ENCODE measurements at places on chromosomes 2 and 18. TPM values are rescaled to one million over a fixed set of nuclear protein-coding genes. Genes with fewer than 3 reads are reported as not detected.

DNA sequence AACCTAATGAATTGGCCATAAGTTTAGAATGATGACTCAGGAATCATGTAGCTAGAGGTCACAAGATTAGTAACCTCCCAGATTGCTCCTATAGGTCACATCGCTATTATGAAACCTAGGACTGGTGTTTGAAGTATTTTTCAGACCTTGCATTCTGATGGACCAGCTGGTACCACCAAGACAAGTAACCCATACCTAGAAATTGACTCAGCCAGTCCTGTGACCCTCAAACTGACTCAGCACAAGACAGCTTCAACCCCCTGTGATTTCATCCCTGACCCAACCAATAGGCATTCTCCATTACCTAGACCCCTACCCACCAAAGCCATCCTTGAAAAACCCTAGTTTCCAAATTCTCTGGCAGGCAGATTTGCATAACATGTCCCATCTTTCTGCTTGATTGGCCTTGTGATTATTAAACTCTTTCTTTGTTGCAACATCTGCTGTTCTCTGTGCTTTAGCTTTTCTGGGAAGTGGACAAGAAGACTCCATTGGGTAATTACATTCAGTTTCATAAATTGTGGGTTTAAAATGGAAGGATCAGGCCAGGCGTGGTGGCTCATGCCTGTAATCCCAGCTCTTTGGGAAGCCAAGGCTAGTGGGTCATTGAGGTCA, 254.9 kb downstream of the IRS1 start:
- no peak overlapping the region for H3K4me3 ChIP-seq
- H3K27me3 ChIP-seq, result no peaks in the 10 kb centered on the region
- no peaks in the 10 kb centered on the region for H3K4me1 ChIP-seq
- no peak for DNase-seq

- H3K36me3 ChIP-seq, result no peaks in the 10 kb centered on the region
- H3K27ac ChIP-seq, result no peak overlapping the region
- no peak overlapping the region for H3K4me3 ChIP-seq
- no peak for DNase-seq
- H3K27me3 ChIP-seq, result no peaks in the 10 kb centered on the region
- no peaks in the 10 kb centered on the region for H3K4me1 ChIP-seq
Observed at GRCh38 chr2:157233506-157233905, 24.0 kb upstream of the GALNT5 start.

DNA sequence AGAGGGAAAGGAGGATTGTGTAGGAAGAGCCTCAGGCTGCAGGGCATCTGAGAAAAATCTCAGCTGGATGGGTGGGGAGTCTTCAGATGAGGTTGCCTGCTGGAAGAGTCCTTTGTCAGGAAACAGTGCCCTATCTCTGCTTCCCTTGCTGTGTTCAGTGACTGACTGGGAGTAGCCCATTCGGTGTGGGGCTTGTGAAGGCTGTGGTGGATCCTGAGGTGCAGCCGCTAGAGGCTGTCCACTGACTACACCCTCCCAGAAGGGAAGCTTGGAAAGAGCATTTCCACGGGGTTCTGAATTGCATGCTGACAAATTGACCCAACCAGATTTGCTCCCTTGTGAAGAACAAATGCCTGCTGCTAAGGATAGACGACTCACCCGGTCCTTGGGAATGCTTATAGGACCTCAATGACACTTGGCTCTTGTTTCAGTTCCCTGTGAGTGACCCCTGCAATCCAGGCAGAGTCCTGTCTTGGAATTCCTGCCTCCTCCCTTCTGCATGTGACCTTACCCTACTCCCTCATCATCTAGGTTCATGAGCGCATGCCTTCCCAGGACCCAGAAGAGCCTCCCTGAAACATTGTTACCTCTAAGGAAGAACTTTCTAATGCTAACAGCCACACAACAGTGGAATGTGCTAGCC, 109.7 kb upstream of the FAM136A start:
- H3K27ac ChIP-seq, result no peak overlapping the region
- DNase-seq, result no peak
- no peaks in the 10 kb centered on the region for H3K4me1 ChIP-seq
- no peaks in the 10 kb centered on the region for H3K36me3 ChIP-seq
- H3K27me3 ChIP-seq, result no peaks in the 10 kb centered on the region

GRCh38 chr18:36017232-36017631, 44.8 kb downstream of the RMP24 start:
- H3K27ac ChIP-seq, result no peak overlapping the region
- no peaks in the 10 kb centered on the region for H3K27me3 ChIP-seq
- H3K36me3 ChIP-seq, result no peaks in the 10 kb centered on the region

- no peaks in the 10 kb centered on the region for H3K36me3 ChIP-seq
- peaks cover 18% of the 10 kb centered on the region for H3K4me1 ChIP-seq
- no peak overlapping the region for H3K4me3 ChIP-seq
- no peak overlapping the region for H3K27ac ChIP-seq
- no peaks in the 10 kb centered on the region for H3K27me3 ChIP-seq
Observed at GRCh38 chr2:40480073-40480472, 28.2 kb upstream of the SLC8A1 start.

Gene LYPD6B
- not detected for total RNA-seq

- no peaks in the 10 kb centered on the region for H3K27me3 ChIP-seq
- H3K4me3 ChIP-seq, result no peak overlapping the region
- DNase-seq, result no peak
- no peaks in the 10 kb centered on the region for H3K4me1 ChIP-seq
Observed at GRCh38 chr2:230564805-230565779, 147.6 kb upstream of the CAB39 start.

GRCh38 chr2:136051725-136052048, 66.3 kb upstream of the DARS1 start:
- H3K27ac ChIP-seq, result no peak overlapping the region
- DNase-seq, result no peak
- no peaks in the 10 kb centered on the region for H3K4me1 ChIP-seq
- no peak overlapping the region for H3K4me3 ChIP-seq
- H3K27me3 ChIP-seq, result no peaks in the 10 kb centered on the region

Gene STON1
- 218 TPM for total RNA-seq

Gene HOXD13
- 48.9 TPM for total RNA-seq

- no peaks in the 10 kb centered on the region for H3K4me1 ChIP-seq
- no peak for DNase-seq
- no peak overlapping the region for H3K27ac ChIP-seq
- H3K36me3 ChIP-seq, result no peaks in the 10 kb centered on the region
Observed at GRCh38 chr2:4502230-4502843, 799.0 kb downstream of the DCDC2C start.

Gene CHPF
- 21.3 TPM for total RNA-seq

DNA sequence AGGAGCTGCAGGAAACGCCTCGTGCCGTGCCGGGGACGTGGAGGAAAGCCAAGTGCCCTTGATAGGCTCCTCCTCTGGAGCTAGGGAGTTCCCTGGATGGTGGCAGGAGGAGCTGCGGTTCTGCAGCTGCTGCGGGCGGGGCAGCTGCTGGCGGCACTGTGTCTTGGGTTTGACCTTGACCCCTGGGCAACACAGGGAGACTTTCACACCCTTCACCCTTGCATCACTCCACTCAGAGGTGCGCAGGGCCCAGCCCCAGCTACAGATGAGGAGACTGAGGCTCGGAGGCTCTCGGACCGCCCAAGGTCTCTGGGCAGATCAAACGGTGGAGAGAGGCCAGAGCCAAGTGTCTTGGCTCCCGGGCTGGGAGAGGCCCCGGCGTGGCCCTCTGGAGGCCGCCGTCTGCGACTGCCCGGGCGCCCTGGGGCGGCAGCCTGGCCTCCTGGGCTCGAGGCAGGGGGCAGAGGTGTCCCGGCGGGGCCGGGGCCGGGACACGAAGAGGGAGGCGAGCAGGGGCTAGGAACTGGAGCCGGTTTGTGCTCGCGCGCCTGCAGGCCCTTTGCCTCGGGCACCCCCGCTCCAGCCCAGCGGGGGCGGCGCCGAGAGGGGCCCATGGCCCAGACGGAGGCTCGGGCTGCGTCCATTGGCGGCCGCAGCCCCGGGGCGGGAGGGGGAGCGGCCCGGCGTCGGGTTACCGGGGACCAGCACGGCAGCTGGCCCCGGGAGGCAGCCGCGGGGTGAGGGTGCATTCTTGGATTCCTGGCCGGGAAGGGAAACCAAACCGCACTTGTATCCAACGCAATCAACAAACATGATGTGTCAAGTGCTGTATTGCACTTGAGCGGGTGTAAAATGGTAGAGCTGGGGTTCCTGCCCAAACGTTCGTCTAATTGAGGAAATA, 129.6 kb upstream of the SLC1A4 start:
- H3K27ac ChIP-seq, result peak overlapping the region; percentile 97
- H3K27me3 ChIP-seq, result no peaks in the 10 kb centered on the region
- H3K4me3 ChIP-seq, result peak overlapping the region; percentile 52
- H3K36me3 ChIP-seq, result no peaks in the 10 kb centered on the region
- H3K4me1 ChIP-seq, result peaks cover 35% of the 10 kb centered on the region

Gene PLGLB1
- not detected for total RNA-seq

GRCh38 chr2:9050122-9050809, 46.8 kb upstream of the MBOAT2 start:
- no peak overlapping the region for H3K4me3 ChIP-seq
- no peaks in the 10 kb centered on the region for H3K4me1 ChIP-seq
- no peaks in the 10 kb centered on the region for H3K36me3 ChIP-seq
- no peaks in the 10 kb centered on the region for H3K27me3 ChIP-seq
- no peak for DNase-seq
